Muscle of leg (tissue), 16 donors: ENCODE measurements at places on chromosomes 7 and 10.

DNA sequence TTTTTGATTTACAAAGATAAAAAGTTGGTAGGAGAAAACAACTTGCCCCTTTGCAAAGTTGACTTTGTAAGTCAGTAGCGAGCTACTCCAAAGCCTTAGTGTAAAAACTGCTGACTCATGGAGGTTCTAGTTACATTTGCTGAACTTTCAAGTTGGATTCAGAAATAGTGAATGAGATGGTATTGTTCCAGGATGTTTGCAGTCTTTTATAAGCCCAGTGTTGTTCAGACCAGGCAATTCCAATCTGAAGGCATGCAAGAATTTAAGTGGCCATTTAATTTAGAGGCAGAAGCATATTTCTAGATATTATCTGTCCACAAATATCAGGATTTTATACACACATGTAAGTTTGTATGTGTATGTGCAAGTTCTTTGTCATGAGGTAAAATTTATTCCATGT, 21.6 kb downstream of the TES start:
- DNase-seq = peak; percentile 77

- no peak for DNase-seq
These were observed 152.6 kb upstream of the PRR15 start for GRCh38 chr7:29410996-29411395.

- no peak for DNase-seq
These were observed 143.9 kb downstream of the PAXIP1 start for GRCh38 chr7:154858836-154859537.

DNA sequence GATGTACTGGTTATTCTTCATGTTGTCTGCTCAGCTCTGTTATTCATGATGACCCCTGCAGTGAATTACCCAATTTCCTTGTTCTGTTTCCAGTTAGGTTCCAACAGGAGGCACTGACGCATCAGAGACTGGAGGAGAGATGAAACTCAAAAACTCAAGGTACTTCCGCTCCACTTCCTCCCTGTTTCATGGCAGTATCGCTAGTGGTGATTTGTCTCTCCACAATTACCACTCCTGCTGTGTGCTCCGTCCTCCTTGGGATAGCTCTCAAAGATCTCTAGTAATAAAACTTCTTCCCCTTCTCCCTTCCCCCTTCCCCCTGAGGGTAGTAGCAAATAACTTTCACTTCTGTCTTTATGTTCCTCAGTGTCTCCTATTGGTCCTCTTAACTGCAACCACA, 107.4 kb upstream of the ABCB5 start:
- DNase-seq = peak; percentile 49

DNA sequence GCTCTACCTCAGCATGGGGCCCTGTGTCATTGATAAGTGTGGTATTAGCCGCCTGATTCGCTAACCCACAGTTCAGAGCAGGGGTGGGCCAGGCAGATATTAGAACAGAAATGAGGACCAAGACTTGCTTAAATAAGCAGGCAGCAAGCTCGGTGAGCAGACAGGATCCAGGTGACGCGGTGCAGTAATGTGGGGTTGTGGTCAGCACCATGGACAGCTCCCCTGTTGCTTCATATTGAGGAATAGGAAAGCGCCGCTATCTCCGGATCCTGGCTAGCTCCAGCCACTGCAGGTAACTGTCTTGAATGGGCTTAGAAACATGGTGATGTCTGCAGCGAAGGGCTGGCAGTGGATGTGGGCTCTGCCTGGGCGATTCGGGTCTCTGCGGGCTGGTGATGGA, 51.3 kb upstream of the GPR26 start:
- peak; percentile 77 for DNase-seq

GRCh38 chr7:137691566-137691965, 155.2 kb downstream of the DGKI start:
- DNase-seq = no peak

- peak; percentile 92 for DNase-seq
These were observed at the start of gene SMARCD3 for GRCh38 chr7:151248346-151249033. SMARCD3 (minus strand) TSS chr7:151248694; CDS start chr7:151248562, 132 bp downstream.

DNA sequence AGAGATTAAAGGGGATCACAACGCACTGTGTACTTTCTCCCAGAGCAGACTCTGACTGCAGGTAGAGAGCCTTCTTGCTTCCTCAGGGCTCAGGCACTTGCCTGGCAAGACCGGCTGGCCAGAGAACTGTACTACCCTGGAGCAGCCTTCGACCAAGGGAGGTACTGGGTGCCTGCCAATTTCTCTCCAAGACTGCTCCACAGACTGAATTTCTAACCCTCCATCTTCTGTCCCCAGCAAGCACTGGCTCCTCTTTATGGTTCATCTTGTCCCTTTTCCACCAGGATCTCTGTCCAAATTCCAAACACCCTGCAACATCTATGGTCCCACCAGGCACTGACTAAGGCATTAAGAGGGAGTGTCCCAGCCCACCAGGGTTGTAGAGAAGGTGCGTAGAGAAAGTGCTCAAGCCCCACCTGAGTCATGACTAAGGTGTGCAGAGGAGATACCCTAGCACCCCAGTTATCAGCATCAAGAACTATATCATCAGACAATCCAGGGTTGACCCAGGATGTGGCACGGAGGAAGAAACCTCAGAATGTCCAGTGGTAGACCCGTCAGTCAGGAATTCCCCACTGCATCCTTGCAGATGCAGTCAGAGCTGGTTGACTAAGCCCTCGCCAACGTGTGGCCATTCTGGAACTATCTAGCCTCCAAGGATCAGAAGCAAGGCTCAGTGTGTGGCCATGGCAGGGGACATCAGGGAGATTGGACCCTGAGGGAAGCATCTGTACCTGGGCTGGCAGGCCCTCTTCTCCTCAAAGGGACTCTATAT, 60.9 kb upstream of the CAMK2B start:
- no peak for DNase-seq

- DNase-seq = peak; percentile 43
These were observed 67.0 kb upstream of the CFAP46 start for GRCh38 chr10:133009218-133009950.

DNA sequence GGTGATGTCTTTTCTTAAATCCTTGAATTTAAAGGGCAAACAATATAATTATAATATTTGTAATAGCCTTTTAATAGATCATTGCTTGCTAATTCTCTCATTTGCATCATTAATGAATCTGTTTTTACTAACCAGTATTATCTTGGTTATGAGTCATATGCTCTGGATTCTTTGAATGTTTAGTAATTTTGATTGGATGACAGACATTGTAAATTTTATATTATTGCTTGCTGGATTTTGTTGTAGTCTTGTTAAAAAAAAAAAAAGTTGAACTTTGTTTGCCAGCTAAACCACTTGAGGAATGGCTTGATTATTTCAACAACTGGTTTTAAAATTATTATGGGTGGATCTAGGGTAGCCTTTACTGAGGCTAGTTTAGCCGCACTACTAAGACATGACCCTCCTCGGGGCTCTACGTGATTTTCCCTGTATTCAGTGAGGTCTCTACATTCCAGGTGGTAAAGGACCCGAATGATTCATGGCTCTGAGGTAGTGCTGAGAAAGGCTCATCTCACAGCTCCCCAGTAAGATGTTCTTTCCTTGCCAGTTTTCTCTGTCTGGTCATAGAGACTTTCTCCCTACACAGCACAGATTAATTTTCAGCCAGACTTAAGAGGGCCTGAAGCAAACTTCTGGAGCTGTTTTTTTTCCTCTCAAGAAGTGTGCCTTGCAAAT, 8.5 kb downstream of the C10orf90 start:
- DNase-seq = peak; percentile 93

DNA sequence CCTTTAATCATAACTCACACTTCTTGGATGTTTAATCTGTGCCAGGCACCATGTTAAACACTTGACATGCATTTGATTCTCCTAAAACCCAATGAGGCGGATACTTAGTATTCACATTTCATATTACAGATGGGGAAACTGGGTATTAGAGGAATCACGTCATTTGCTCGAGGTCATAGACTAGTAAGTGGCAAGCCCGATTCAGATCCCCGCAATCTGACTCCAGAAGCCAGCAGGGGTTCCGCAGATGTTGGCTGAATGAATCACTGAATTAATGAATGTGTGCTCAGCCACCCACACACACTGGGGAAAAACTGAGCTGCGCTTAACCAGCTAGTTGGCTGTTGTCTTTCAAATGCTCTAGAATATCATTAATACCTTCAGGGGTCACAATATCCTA, 22.5 kb upstream of the ENO4 start:
- DNase-seq = no peak

DNA sequence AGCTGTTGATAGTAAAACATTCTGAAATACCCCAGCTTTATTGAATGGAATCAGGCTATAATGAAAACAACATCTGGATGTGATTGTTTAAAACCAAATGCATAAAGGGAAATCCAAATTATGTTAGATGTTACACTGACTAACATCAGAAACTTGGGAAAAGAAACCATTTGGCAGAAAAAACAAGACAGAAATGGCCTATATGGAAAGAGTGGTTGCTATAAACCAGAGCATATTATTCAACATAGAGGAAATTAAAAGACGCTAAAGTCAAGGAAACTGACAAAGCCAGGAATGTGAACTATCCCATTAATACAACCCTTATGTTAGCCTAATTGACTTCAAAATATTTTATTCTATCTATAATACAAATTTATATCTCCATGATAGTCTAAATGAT, 53.0 kb upstream of the CABCOCO1 start:
- DNase-seq = peak; percentile 60

GRCh38 chr7:137130751-137131158, 212.8 kb downstream of the PTN start:
- DNase-seq = no peak

- peak; percentile 79 for DNase-seq
These were observed at the start of gene ASB13 for GRCh38 chr10:5666008-5666840. ASB13 (minus strand) TSS chr10:5666595; CDS start chr10:5666551, 44 bp downstream.

DNA sequence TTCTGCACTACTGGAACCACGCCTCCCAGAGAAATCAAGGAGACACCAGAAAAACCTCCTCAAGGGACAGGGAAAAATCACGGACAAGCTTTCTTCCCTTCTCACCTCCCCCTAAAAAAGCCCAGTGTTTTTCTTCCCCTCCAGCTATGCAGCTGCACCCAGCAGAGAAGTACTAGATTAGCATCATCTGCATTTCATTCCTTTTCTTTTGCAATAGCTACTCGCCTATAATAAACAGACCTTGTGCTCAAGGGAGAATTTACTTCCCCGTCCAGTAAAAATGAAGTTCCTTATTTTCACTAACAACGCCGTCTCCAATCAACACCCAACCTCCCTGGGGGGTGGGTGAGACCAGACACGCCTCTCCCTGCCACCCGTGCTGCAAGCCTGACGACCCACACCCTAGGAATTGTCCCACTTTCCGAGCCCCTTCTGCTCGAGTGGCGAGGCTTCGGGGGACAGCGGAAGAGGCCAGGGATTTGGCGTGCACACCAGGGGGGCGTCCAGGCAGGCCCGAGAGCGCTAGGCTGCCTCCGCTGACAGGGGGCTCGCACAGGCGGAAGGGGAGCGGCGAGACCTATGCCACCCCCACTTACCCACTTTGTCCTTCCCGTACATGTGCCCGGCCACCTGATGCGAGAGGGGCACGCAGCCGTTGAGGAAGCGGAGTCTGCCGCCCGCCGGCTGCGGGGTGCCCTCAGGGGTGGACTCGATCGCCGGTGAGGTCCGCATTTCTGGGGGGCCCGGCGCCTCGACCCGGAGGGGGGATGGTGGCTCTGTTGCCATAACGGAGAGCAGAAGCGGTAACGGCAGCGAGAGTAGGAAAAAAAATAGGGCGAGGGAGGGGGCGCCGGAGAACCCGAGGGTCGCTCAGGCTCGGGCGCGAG, 625 bp downstream of the IPMK start:
- DNase-seq = peak; percentile 87
